G401 (cell line): ENCODE measurements at places on chromosomes 5 and 9.

DNA sequence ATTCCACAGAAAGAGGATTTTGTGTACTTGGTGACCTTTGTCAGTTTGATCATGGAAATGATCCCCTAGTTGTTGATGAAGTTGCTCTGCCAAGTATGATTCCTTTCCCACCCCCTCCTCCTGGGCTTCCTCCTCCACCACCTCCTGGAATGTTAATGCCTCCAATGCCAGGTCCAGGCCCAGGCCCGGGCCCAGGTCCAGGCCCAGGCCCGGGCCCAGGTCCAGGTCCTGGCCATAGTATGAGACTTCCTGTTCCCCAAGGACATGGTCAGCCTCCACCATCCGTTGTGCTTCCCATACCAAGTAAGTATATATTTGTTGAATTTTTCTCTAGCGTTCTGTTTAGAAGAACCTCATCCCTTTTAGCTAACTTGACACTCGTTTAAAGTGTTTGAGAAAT lies 30.0 kb downstream of the RBM27 start:
- DNase-seq, result peak; percentile 32

DNA sequence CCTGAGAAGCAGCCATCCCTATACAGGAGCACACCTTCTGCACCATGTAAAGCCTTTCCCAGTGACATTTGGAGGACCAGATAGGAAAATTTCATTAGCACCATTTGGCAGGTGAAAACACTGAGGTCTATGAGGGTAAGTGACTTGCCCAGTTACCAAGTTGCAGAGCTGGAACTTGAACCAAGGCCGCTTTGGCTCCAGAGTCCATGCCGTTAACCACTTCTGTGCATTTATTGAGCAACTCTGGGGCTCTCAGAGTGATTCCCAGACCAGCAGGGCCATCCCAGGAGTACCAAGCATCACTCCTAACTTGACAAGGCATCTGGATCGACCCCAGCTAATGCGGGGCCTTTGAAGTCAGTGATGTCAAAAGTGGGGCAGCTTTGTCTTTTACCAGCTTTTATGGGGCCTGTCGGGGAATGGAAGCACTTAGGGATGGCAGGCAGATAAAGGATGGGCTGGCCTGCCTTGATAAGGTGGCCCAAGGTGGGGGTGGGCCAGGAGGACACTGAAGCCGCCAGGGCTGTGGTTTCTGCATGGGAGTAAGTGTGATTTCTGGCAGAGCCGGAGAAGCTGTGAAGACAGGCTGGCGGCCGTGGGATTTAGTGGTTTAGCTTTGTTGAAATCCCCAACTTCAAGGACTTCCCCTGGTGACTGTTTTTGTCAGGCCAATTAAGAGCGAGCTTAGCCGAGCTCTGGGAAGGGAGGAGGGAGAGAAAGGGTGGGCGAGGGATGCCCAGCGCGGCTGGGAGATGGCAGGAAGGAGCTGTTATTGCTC lies 127.3 kb downstream of the MACROH2A1 start:
- no peak for DNase-seq

DNA sequence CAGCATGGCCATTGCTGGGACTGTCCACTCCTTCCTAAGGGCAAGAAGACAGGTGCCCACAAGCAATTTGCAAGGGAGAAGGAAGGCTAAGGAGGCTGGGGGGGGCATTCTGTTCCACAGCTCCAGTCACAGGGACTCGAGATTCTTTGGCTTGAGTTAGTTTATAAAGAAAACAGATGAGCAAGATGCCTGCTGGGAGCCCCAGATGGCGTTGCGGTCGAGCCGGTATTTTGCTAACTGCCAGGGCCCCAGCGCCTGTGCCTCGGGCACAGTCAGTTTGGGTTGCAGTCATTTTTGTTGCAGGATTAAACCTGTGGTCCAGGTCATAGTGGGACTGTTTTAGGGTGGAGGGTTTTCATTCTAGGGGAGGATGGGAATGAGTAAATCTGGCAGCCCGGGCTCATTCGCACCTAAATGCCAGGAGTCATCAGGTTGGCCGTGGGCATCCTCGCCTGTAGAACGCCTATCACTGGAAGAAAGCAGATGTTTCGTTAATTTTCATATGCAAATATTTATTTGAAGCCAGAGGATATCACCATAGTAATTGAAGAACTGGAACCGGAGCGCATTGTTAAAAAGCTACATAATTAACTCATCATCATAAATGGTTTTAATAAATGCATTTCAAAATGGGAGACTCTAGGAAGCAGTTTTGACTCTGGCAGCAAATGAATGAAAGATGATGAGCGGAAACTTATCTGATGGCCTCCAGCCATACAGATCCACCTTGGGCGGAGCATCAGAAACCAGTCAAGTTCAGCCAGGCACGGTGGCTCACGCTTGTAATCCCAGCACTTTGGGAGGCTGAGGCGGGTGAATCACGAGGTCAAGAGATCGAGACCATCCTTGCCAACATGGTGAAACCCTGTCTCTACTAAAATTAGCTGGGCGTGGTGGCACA lies 87.1 kb upstream of the FCN2 start:
- DNase-seq, result peak; percentile 51

GRCh38 chr9:115058175-115058574 lies 59.8 kb downstream of the TNC start:
- no peak for DNase-seq

GRCh38 chr9:35882263-35882848 lies 12.2 kb upstream of the OR13J1 start:
- peak; percentile 95 for DNase-seq

- no peak for DNase-seq
Observed at GRCh38 chr5:136011414-136012001, 17.3 kb upstream of the TGFBI start.

DNA sequence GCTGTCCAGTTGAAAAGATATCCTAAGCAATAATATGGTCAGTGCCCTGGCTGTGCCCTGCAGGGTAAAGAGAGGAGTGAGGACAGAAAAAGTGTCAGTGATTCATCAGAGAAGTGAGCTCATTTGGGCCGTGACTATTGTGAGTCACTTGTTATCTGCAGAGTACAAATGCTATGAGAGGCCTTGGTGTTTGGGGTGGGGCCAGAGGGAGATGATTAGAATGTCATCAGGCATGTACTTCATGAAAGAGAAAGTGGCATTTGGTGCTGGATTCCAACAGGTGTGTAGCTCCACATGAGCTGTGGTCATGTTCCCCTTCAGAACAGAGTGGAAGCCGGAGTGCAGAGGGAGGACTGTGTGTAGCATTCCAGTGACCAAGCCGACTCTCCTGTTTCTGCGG lies 174.1 kb downstream of the KDM4C start:
- peak; percentile 75 for DNase-seq

DNA sequence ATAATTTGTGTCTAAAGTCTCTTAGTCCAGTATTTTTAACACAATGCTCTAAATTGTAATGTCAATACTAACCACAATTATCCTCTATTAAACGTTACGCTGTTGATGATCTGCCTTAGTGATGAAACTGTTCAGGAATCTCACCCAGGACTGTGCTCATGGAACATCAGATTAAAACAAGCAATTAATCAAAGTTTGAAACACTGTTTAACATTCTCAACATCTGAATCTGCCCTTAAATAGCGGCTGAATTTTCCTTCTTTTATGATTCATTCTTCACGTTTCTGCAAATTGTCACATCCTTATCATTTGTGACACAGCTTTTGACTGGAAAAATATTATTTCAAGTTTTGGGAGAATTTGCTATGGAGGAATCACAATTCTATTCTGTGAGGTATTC lies 113.8 kb downstream of the MARCHF11 start:
- no peak for DNase-seq

GRCh38 chr9:91298311-91298710 lies 63.4 kb downstream of the AUH start:
- peak; percentile 14 for DNase-seq

GRCh38 chr9:13071921-13072320 lies 207.6 kb downstream of the MPDZ start:
- no peak for DNase-seq

GRCh38 chr9:99127356-99128132 lies 22.6 kb downstream of the TGFBR1 start:
- DNase-seq, result no peak

- DNase-seq, result peak; percentile 36
Observed at GRCh38 chr5:67267512-67268216, 71.1 kb upstream of the CD180 start.

GRCh38 chr9:134267305-134267880 lies 58.9 kb upstream of the RXRA start:
- no peak for DNase-seq

DNA sequence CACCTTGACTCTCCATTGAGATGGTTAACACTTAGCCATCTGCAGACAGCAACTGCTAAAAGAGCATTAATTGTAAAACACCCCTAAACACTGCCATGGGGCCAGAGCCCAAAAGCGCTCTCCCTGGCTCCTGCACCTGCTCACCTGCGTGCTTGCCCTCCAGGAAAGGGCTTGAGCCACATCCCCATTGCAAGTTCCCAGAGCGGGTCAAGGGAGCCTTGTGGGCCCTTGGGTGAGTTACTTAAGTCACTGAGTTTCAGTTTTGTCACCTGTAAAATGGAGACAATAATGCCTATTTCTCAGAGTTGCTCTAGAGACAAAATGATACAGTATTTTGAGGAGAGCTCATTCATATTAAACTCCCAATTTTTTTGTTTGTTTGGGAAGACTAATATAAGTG lies 967.8 kb downstream of the PTPRD start:
- DNase-seq, result no peak

DNA sequence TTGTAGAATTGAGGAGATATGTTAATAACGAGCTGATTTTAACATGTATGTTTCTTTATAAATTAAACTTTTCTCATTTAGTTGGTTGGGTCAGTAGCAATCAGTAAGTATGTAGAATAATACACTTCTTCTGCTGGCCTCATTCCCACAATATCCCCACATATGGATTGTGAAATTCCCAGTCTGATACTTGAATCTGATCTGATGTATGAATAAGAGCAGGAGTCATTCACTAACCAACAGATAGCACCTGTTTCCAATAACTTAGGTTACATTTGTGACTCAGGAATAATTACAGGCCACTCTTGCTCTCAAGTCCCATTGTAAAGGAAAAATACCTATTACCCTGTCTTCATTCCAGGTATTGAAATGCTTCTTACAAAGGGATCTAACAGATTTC lies 23.9 kb downstream of the SLC36A1 start:
- no peak for DNase-seq

DNA sequence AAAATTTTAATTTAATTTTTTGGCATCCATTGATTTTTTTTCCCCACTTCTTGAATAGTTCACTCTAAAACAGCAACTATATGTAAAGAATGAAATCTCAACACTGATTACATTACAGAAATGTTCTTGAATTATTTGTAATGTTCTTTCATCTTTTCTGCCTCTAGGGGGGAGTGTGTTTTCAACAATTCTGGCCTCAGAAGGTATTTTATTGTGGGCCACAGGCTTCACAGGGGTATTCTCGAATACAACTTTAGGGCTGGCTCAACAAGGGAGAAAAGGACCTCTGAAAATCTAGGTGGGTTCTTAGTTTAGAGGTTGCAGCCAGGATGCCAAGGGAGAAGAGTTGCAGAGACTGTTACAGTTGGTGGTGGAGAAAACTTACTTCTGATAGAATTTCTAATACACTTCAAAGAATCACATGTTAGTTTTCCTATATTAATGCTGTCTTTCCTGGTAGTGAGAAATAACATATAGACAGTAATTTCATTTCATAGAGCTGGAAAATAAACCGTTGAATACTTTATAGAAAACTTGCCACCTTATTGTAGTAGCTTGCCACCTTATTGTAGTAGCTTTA lies 3.6 kb upstream of the NPR3 start:
- DNase-seq, result no peak

- DNase-seq, result no peak
Observed at GRCh38 chr5:11733840-11734192, 170.4 kb downstream of the CTNND2 start.

GRCh38 chr9:27529316-27530278 lies at the start of gene MOB3B:
MOB3B (minus strand) TSS chr9:27529814; CDS start chr9:27455550, 74,264 bp downstream.
- peak; percentile 72 for DNase-seq

DNA sequence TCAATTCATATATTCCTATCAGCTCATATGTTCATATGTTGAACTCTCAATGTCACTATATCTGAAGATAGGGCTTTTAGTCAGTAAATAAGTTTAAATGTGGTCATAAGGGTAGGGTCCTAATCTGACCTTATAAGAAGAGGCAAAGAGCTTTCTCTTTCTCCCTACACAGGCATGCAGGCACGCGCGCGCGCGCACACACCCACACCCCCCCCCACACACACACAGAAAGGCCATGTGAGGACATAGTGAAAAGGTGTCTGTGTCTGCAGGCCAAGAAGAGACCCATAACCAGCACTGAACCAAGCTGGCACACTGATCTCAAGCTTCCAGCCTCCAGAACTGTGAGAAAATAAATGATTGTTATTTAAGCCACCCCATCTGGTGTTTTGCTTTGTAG lies 76.0 kb downstream of the PDE4D start:
- no peak for DNase-seq

DNA sequence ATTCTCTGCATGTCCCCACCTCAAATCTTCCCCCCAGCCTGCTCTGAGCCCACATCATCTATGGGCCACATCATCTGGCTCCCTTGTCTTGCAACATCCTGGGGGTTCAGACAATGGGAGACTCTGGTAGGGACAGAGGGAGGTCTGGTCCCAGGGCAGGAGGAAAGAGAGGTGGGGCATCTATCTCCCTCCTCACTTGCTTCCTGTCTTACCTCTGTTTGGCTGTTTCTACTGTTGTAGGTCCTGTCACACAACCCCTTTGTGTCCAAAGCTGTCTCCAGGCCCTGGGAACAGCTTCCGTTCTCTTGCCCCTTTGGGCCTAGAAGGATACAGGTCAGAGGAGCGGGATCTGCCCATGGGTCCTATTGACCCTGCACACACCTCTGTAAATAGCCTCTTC lies 227.2 kb downstream of the NSG2 start:
- no peak for DNase-seq

DNA sequence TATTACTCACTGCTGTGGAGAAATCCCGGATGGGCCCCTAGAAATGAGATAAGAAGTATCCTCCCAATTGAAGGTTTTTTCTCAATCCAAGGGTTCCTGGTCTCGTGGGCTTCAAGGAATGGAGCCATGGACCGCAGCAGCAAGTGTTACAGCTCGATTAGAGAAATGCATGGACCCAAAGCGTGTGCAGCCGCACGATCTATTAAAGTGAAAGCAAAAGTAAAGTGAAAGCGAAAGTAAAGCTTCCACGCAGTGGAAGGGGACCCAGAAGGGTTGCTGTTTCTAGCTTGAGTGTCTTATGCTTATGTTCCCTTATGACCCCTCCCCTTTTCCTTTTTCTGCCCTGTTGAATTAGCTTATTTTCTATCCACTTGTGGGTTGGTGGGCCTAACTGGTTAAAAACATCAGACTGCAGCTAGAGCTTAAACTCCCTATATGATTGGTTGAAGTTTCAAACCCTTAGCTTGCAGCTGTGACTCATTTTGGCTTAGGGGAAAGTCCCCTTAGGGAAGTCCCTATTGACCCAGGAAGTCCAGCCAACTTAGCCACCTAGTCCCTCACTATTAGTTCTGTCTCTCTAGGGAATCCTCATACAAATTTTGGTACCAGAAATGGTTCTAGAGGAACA lies 1111.8 kb downstream of the TAF11L14 start:
- DNase-seq, result no peak

DNA sequence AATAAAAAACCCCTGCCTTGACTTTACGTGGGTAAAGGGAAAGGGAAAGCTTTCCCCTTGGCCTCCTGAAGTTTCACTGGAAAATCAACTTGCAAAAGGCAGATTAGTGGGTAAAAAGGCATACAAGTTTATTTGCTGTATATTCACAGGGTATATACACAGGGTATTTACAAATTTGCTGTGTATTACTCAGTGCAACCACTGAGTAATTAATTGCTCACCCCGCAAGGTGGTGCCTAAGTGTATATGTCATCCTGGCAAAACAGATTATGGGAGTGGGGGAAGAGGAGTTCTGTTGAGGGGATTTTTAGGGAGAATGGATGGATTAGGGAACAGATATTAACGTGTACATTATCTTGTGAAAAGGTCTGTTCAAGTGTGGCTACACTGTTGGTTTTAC lies 7.1 kb upstream of the RARS1 start:
- no peak for DNase-seq
